Nucleus accumbens (tissue), 56 donors: ENCODE measurements at places on chromosomes 5 and 9.

DNA sequence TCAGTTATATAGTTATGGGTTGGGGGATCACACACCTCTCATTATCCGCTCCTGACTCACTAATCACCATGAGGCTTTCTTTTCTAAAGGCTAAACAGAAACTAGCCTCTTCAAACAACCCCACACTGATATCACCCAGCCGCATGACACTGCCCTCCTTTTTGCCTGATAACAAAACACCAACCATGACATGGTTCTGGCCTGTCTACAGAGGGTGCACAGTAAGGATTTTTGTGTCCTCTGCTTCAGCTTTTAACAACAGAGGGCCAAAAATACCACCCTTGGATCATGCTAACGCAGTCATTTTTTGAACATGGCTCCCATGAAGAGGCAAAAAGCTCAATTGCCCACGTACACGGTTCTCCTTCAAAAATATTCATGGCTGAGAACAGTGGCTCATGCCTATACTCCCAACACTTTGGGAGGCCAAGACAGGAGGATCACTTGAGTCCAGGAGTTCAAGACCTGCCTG lies 4.0 kb downstream of the CMBL start:
- no peak for DNase-seq

DNA sequence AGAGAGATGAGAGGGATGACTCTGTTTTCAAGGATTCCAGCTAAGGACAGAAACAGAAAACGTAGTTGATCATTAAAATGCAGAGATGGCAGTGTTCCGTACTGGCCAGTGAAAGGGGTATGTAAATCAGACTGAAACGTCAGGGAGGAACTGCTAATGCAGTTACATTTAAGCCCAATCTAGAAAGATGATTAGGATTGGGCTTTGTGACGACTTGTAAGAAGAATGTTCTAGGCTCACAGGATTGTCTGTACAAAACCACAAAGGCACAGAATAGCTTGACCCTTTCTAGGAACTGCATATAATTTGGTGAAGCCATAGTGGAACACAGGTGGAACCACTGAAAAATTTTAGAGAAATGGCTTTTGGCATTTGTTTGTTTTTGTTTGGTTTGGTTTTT lies 55.6 kb upstream of the TESK1 start:
- DNase-seq: no peak

DNA sequence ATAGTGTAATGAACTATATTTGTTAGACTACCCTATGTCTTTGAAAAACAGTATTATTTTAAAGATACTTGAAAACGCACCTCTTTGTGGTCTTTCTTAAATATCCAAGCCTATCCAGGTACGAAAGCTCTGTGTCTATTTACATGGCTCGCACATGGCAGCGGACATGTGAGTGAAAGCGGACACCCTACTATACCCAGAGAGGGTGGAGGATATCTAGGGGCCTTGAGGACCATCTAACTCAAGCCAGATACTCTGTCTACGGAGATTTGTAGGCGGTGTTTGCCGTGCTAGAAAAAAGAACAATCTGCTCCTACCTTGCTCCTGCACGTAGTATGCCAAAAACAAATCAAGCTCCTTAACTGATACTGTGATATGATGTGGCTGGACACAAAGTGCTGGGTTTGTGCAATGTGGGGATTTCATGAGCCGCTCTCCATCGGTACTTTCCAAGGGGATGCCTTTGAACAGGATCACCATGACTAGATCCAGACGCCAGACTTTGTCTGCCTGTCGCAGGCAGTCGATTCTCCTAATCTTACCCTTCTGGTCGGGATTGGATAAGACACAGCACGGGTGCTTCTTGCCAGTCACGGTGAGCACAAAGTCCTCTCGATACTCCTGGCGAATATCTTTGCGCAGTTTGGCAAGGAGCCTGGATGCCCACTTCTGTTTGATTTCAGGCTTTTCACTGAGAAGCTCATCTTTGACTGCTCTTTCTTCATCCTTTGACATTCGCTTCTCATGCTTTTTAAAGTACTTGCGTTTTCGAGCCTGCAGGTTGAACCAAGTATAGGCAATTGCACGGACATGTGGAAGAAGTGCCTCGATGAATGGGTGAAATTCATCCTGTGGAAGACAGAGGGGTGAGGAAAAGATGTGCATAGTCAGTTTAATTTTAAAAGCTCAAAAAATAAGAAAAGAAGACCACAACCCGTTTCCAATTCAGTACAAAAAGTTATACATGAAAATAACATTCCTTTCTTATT lies 7.0 kb downstream of the NFIB start:
- no peak for DNase-seq

GRCh38 chr9:125845271-125845808 lies 98.2 kb downstream of the PBX3 start:
- no peak for DNase-seq

GRCh38 chr5:120446068-120446492 lies 18.0 kb upstream of the PRR16 start:
- no peak for DNase-seq

DNA sequence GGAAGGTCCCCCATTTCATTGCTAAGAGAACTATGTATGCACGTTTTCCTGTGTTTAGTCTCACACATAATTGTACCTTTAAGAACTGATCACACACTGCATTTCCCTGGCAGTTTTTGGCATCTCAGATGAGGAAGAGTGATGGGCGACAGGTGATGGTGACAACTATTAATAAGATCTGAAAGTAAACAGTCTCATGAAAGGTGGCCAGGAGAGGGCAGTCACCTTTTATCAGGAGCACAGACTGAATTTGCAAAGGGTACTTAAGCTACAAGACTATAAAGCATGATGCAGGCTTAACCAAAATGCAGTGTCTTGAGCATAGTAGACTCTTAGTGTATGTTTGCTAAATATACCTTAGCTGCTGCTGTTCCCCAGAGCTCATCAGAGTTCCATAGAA lies 91.5 kb downstream of the GHR start:
- DNase-seq: no peak
